ENCODE measurements at places on chromosomes 6 and 20.

DNA sequence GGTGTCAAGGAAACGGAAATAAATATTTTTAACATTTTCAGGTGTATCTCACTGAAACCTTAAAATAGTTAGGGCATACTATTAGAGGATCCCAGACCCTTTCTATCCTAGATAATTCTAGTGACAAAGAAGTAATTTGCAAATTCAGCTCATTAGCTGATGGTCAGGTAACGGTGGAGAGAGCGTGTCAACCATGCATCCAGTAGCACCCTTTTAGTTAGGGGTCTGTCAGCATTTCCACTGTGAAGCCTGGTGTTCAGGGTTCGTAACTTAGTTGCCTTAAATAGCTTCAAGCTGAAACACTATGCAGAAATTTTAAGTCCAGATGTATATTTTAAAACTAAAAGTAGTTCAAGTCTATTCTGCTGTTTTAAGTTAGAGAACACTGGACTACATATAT, 48.5 kb upstream of the SUPT3H start:
- DNase-seq: no peak

- no peak for DNase-seq
Measured at GRCh38 chr6:110687326-110687725, 127.9 kb downstream of the CDK19 start.

GRCh38 chr20:18988701-18989100, 175.1 kb downstream of the SCP2D1 start:
- DNase-seq: no peak

GRCh38 chr6:63640062-63640461, 4.5 kb downstream of the PHF3 start:
- DNase-seq: no peak

DNA sequence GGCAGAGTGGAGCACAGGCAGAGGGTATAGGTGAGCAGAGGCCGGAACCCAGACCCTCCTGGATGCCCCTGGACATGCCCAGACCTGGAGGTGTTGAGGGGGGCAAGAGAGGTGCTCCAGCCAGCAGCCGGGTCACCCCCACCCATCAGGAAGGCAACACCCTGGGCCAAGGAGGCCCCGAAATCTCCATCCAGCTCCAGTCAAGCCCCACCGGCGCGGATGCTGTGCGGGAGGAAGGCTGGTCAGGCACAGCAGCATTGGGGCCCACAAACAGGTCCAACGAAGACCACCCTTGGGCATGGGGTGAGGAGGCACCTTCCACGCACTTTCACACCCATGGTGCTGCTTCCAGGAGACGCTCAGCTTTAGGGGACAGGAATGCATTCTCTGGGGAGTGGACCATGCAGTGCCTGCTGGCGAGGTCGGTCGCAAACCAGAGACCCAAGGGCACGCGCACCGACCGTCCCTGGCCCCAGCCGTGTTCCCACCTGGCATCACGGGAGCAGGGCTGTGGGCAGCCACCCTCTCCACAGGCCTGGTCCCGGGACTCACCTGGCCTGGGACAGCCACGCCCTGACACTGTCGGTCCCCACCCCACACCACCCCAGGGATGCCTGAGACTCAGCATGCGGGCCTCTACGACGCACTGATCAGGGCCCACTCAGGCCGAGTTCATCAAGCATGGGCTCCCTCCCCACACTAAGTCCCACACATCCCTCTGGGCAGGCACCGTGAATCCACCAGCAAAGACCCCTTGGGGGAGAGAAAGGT, 43.6 kb upstream of the ZBP1 start:
- DNase-seq: no peak

DNA sequence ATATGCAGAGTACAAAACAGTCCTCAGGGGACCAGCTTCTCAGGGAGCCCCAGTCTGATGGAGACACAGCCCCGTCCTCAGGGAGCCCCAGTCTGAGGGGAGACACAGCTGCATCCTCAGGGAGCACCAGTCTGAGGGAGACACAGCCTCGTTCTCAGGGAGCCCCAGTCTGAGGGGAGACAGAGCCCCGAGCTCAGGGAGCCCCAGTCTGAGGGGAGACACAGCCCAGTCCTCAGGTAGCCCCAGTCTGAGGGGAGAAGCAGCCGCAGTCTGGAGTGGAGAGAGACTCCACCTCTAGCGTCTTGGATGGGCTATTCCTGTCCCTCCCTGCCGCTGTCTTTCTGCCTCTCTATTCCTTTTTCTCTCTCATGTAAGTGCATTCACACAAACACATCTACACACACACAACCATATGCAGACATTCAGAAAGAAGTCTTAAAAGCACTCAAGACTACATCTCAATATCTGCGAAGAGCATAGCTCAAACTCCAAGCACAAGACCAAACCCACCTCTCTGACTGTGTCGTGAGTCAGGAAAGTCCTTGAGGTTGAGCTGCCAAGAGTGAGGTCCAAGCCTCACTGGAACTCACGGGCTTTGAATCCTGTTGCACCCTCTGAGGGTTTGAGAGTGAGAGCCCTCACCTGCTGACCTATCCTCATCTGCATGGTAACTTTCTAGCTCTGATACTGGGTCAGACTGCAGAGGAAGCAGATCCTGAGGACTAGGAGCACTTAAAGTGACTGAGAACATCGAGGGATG, 53.1 kb upstream of the SAYSD1 start:
- no peak for DNase-seq

DNA sequence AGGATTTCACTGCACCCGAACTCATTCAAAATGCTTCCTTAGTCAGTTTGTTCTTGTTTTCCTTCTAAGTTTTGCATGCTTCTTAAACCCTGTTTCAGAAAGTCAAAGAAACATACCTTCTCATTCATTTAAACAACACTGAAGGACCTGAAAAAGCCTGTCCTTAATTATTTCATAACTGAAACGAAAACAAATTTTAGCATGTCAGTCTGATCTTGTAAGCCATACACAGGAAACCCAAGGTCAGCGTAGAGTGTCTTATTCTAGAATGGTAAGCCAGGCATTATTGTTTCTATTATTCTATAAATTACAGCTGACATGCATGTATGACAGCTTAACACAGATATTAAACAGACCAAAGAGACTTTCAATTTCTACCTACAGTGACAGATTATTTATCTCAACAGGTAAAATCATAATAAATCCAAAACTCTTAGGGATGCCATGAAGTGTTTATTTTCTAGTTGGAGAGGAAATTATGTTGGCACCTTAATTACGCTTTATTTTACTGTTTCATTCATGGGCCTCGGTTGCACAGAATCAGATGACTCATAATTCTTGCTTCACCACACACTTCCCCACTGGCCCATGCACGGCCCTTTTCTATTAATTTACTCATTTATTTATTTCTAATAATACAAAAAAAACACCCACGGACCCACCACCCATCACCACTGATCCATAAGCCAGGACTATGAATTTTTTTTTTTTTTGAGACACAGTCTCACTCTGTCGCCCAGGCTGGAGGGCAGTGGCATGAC, 39.3 kb upstream of the DUSP22 start:
- no peak for DNase-seq

DNA sequence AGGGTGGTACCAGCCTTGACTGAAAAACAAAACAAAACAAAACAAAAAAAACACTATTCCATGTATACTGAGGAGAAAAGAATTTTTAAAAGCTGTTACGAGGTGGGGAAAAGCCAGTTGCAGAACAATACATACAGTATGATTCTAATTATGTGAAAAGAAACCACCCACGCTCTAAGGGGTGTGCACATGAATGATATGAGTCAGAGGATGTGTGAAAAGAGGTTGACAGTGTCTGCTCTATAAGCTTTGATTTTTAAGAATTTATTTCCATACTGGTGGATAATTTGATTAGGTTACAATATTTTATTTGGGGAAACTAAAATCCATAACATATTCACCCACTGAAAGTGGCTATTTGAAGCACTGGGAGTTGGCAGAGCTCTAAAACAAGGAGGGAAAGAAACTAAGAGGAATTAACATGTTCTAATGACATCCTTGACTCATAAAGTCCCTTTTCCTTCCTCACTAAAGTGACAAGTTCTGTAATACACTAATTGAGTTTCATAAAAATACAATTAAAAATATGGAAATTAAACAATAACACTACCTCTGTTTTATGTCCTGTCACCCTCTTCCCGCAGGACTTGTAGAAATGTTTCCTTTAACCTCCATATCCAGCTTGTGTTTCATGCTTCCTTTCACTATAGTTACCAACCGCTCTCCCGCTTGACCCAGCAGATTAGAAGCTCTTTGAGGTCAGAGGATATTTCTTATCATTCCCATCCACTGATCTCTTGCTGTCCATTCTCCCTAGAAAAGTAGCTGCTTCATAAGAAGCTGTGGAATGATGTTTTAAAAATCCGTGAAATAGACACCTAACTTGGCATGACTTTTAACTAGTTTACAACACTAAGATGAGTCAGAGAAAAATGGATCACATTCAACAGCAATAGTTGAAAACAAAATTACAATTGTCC, 118.6 kb upstream of the CCDC28A start:
- DNase-seq: no peak

GRCh38 chr6:159431750-159432149, 261.3 kb downstream of the SOD2 start:
- DNase-seq: no peak

GRCh38 chr20:63441136-63442099, 31.0 kb downstream of the KCNQ2 start:
- DNase-seq: no peak

DNA sequence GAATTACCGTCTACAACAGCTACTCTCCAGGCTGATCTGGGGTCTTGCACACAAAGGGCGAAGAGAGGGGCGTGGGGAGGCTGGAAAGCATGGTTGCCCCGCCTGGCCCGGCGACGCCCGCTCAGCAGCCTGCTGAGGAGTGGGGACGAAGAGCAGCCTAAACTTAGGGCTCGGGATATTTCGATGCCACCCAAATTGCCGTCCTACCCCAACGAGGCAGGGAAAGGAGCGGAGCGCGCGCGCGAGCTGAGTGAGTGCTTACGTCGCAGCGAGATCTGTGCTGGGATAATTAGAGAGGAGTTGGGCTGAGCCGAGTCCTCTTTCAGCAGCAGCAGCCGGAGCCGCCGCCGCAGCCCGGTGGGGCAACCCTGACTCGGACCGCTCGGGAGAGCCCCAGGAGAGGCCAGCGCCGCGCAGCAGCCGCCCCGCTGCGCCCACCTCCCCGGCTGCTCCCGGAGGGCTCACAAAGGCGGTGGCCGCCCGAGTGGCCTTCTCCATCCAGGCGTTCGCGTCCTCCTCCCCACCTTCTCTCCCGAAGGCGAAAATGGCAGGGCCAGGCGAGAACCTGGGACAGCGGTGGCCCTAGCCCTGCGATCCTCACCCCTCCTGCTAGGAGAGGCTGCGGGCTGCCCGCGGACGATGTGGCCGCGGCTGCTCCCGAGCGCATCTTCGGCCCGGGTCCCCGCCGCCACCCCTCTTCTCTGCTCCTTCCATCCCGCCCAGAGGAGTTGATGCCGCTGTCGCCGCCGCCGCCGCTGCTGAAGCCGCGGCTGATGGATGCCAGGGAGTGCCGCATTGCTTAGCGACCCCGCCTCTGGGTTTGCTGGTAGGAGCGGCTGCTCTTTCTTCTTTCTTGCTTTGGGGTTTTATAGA, at the start of gene CLVS2:
TSS of gene CLVS2 (plus strand) at position 315 of the 873 bp plus-strand sequence. CDS start 1,543 bp downstream, outside the sequence.
- DNase-seq: no peak

DNA sequence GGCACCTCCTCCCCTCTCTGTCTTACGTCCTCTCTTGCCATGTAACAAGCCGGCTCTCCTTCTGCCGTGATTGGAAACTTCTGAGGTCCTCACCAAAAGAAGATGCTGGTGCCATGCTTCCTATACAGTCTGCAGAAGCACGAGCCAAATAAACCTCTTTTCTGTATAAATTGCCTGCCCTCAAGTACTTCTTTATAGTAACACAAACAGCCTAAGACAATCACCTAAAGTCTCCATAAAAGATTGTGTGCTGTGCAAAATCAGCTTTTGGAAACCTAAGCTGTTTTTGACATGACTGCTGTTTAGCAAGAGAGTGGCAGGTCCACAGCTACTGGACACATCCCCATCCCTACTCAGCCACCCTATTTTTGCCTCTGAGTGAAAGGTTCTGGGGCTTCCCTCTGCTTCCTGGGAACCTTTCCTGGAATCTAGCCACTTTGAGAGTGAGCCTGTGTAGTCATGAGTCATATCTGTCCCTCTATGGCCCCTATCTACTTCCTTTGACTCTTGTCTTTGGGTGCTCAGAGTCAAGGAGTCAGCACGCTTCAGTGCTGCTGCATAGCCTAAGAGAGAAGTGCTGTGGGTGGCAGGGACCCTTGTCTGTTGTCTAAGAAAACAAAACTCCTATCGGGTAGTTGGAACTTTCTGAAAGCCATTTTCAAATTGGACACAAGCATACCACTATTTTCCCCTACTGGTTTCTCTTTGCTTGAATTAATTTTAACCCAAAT, 110.0 kb downstream of the PPP1R14C start:
- DNase-seq: no peak

GRCh38 chr20:47487175-47487917, 14.3 kb upstream of the NCOA3 start:
- no peak for DNase-seq

DNA sequence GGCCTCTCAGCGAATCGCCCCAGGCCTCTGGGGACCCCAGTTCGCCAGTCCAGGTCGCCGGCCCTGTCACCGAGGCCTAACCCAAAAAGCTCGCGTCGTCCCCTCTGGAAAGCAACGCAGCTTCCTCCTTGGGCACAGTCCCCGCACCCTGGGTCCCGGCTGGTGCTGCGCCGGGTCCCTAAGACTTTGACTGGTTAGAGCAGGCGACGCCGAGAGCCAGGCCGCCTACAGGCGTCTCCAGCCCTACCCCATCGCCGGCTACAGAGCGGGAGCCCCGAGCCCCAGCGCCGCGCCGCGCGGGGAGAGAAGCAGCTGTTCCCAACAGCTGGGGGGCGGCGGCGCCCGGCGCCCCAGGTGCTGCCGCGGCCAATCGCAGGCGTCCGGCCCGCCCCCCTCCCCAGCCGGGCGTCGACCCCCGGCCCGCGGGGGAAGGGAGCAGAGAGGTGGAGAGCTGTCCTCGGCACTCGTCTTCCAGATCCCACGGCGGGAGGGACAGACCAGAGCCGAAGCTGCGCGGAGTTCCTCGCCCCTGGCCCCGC, 540 bp upstream of the RBM24 start:
- no peak for DNase-seq

GRCh38 chr6:44466955-44467354, 79.4 kb downstream of the CDC5L start:
- no peak for DNase-seq

DNA sequence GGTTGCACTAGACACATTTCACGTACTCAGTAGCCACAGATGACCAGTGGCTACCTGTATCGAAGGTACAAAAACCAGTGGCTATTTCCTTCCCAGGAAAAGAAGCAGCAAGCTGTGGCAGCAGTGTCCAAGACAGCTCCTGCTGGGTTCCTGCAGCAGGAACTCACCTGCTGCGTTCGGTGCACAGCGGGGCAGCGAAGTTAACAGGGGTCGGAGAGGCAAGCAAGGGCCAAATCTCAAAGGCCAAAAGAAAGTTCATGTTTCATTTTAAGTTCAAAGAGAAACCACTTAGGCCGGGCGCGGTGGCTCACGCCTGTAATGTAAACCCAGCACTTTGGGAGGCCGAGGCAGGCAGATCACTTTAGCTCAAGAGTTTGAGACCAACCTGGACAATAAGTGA, 26.9 kb downstream of the ASIP start:
- DNase-seq: no peak

DNA sequence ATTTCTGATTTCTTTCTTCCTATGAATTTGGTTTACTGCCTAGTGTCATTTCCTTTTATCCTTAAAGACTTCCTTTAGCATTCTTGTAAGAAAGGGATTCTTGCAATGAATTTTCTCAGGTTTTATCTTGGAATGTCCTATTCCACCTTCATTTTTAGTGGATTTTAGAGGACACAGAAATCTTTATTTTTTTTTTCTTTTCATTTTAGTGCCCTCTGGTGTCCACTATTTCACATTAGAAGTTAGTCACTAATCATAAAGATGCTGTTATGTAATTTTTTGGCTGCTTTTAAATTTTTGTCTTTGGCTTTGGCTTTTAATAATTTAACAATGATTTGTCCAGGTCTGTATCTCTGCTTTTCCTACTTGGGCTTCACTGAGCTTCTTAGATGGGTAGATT, 28.1 kb downstream of the LMBRD1 start:
- DNase-seq: no peak
